ENCODE measurements at places on chromosomes 1 and 21.

GRCh38 chr1:30823627-30823968 lies 66.0 kb upstream of the LAPTM5 start:
- no peak for DNase-seq

GRCh38 chr1:19028110-19028509 lies 71.6 kb upstream of the IFFO2 start:
- peak; percentile 54 for DNase-seq

DNA sequence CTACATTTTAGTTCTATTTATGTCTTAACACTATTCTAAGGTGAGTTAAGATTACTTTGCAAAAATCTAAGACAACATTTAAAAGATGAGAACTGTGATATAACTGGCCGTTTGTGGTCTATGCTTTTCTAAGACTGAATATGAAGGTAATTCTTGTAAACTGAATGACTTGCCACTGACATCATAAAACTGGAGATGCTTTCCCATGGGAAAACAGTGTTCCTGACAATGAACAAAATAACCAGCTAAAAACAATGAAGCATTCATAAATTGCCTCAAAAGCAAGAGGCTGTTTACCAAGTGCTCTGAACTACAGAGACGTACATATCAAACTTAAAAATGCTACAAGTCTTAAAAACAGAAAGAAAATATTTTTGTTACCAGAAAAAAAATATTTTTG lies 54.7 kb downstream of the APP start:
- DNase-seq, result peak; percentile 75

- no peak for DNase-seq
Observed at GRCh38 chr1:237712586-237713157, 178.1 kb downstream of the ZP4 start.

GRCh38 chr1:25727635-25728286 lies 72.2 kb upstream of the SELENON start:
- no peak for DNase-seq

GRCh38 chr1:244730153-244730933 lies 77.4 kb downstream of the DESI2 start:
- DNase-seq, result no peak
